ENCODE measurements at places on chromosomes 6 and 20. TPM values are rescaled to one million over a fixed set of nuclear protein-coding genes. Genes with fewer than 3 reads are reported as not detected.

Gene GCNT2
- total RNA-seq, result 23.5 TPM

- no peak for ATAC-seq
Observed at GRCh38 chr20:32019563-32020463, 9.6 kb downstream of the CCM2L start.

DNA sequence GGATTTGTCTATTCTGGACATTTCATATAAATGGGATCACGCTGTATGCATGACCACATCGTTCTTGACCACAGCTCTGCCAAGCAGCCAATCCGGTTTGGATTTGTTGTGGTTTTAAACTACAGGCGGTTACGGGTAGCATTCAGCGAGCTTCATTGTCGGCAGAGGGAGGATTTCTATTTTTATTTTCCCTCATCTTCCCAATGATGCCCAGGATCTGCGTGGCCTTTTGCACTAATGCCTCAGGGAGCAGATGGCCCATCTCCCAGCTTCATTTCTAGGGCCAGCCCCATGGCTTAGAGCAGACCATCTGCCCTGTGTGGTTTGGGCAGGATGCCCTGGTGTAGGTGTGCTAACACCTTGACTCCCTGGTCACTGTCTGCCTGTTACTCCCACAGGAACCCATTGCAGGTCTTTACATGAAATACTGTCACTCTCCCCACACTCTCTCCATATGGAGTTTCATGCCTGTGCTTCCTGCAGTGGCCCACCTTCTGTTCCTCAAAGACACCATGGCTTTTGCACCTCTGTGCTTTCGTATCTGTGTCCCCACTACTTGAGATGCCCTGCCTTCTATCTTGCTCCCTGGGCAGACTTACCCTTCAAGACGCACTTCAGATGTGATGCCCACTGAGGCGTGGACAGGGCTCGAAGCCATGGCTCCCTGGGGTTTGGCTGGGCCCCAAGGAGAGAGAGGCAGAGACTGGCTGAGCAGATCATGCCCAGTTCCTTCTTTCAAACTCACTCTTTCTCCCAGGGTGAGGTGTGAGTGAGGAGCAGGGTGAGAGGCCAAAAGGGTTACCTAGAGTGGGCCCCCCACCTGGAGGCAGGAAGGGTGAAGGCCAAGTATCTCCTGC is 26.0 kb downstream of the SDCBP2 start:
- ATAC-seq, result no peak

DNA sequence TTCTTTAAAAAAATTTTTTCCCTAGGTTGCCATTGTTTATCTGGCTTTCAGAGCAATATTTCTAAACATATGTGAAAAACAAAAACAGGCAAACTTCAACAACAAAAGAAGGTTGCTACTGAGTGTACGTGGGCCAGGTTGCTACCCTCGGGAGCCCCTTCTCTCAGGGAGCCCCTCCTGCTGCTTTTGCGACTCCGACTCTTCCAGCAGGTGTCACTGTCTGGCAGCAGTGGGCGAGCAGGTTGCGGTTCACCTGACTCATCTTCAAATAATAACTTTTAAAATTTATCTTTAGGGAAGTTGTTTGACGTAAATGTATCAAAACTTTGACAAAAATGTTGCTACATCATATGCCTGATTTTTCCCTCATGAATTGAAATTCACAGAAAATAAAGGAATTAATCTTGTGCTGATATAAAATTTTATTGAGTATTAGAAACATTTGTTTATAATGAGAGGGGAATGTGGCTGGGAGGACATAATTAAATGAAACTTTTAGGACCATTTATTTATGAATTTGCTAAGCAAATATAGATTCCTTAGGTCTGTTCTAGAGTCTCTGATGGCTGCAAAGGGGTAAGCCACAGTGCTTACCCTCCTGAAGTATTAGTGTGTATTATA is 138.8 kb downstream of the HIVEP1 start:
- no peak for ATAC-seq

DNA sequence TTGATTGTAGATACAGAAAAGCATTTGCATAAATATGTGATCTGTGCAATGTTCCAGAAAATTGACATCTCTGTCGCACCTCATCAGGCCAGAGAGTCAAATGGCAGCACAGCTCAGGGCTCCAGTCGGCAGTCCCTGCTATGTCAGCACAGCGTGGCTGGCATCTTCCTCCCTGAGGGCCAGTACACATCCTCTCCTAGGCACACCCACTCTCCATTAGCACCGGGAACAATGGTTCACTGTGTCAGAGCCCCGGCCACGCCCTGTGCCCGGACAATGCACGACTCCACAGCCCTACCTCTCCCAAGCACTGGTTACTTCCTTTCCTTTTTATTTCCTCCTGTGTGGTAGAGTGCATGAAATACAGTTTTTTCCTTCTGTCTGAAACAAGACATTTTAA is 114.9 kb downstream of the FOXC1 start:
- ATAC-seq, result peak; percentile 77

DNA sequence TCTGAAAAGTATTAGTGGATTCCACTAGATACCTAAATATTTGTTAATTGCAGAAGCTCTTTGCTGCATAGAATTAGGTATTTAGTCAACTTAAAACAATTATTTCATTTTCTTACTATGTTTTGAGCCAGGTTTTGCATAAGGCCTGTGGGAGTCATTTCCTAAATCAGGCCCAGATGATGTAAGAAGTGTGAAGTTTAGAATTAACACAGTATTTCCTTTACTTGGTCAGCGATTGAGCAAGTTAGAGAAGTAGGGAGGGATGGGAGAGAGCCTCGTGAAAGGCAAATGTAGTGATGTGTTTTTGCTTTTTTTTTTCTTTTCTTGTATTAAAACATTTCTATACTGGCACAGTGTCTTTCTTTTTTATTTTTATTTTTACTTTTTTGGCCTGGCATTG is 711.1 kb downstream of the HDGFL1 start:
- ATAC-seq, result no peak

- no peak for ATAC-seq
Observed at GRCh38 chr20:47455133-47456040, 46.3 kb upstream of the NCOA3 start.

DNA sequence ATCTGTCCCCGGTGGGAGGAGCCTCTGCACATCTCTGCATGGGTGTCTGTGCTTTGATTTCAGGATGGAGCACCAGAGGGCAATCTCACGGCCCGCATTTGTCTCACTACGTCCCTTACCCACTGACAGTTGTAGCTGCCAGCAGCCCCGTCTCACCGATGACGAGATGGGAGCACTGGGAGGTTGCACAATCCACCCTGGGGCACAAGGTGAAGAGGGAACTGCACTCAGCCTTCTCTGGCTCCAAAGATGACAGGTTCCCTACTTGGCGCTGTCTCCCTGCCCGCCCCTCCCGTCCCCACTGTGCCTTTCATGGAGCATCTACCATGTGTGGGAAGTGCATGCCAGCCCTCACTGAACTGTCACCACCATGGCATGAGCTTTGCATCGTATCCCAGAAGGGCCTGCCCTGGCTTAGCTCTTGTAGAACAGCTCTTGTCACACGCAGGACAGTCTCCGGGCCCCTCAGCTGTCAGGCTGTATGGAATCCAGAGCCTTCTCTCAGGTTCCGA is 99.9 kb upstream of the PMEPA1 start:
- no peak for ATAC-seq

GRCh38 chr6:151022492-151022891 is 157.0 kb downstream of the MTHFD1L start:
- no peak for ATAC-seq

- peak; percentile 72 for ATAC-seq
Observed at GRCh38 chr6:30913721-30914075, 340 bp upstream of the VARS2 start.

All from gastroesophageal sphincter (tissue), 4 donors.